ENCODE measurements at places on chromosomes 2 and 18. TPM values are rescaled to one million over a fixed set of nuclear protein-coding genes. Genes with fewer than 3 reads are reported as not detected.

FBLN7 gene
- total RNA-seq: 0.20 TPM

DNA sequence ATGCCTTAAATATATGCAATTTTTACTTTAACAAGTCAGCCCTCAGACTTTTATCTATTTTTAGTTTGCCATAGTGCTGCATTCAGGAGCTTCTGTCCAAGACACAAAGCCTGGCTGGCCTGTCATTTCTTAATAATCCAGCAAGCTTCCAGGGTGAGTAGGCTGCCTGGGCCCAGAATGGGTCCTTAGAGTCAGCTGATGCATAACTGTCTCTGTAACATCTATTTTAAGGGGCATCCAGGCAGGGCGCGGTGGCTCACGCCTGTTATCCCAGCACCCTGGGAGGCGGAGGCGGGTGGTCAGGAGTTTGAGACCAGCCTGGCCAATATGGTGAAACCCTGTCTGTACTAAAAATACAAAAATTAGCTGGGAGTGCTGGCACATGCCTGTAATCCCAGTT lies 11.8 kb upstream of the GNLY start:
- no peak for DNase-seq

GRCh38 chr2:185316383-185316782 lies 422.2 kb upstream of the FSIP2 start:
- no peak for DNase-seq

RAD51AP2 gene
- not detected for total RNA-seq

GPAT2 gene
- 0.47 TPM for total RNA-seq
